Stimulated activated CD8-positive, alpha-beta memory T cell treated with anti-CD3 and anti-CD28 coated beads, Interleukin-7, amount 100 ng/mL, for 1 hour (primary cell): ENCODE measurements at places on chromosomes 7 and 10.

DNA sequence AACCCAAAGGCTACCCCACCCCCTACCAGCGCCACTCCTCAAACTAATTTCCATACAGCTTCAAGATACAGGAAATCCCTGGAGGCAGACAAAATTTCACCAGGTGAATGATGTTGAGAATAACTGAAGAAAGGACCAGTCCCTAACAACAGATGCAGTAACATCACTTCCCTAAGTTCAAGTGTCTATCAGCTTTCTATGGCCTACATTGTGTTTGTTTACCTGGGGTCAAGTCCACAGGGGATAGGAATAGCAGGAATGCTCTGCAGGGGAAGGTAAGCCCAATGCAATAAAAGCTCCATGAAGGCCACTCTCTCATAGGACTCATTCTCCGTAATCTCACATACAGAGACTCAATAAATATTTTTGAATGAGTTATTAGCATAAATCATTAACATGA is 26.9 kb downstream of the FAM13C start:
- DNase-seq: no peak

GRCh38 chr10:72126184-72126871 is 38.0 kb upstream of the SPOCK2 start:
- DNase-seq: no peak

GRCh38 chr7:45697576-45698136 is 123.5 kb downstream of the ADCY1 start:
- no peak for DNase-seq

DNA sequence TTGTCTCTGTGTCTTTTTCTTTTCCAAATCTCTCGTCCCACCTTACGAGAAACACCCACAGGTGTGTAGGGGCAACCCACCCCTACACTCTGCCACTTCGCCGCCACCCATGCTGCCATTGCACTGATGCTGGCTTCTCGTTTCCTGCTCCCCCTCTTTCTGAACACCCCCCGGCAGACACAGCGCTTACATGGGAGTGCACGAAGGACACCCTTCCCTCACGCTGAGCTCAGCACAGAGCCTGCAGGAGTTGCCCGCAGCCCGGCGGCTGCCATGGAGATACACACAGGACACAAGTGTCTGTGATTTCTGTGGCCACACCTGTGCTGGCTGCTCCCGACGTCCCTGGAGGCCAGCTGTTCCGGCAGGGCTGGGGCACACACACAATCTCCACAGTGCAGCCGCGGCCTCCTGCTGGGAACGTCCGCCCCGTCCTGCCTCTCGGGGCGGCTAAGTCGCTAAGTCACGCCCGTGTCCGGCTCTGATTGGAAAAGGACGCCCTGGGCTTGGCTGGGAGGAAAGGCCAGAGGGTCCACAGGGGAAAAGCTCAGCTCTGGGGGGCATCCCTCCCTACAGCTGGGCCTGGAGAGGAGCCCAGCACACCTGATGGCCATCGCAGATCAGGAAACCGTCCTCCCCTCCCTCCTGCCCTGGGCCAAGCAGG is 349.8 kb downstream of the PTPRN2 start:
- no peak for DNase-seq
